Articular chondrocyte of knee joint (primary cell): ENCODE measurements at places on chromosomes 3 and 15. TPM values are rescaled to one million over a fixed set of nuclear protein-coding genes. Genes with fewer than 3 reads are reported as not detected.

EFCC1 gene
- under 0.01 TPM in 1 of 2 replicates, not detected in the other for total RNA-seq

MNS1 gene
- total RNA-seq, result 2.4 and 2.7 TPM in 2 replicates

CILP gene
- total RNA-seq, result 4.6 and 13.8 TPM in 2 replicates

MTHFS gene
- total RNA-seq, result 23.8 and 26.0 TPM in 2 replicates

ARGFX gene
- total RNA-seq, result not detected in 2 replicates
